Suprapubic skin (tissue), 4 donors: ENCODE measurements at places on chromosomes 3 and 15. TPM values are rescaled to one million over a fixed set of nuclear protein-coding genes. Genes with fewer than 3 reads are reported as not detected.

Gene HRG
- total RNA-seq = not detected

Gene NEIL1
- 26.3 TPM for total RNA-seq

Gene CCDC9B
- total RNA-seq = 6.1 TPM

Gene STAC
- total RNA-seq = 5.1 TPM

Gene FBN1
- 12.6 TPM for total RNA-seq

Gene ABHD10
- total RNA-seq = 13.4 TPM

Gene CAND2
- total RNA-seq = 1.4 TPM

Gene LYZL4
- not detected for total RNA-seq

Gene HIGD2B
- total RNA-seq = not detected

Gene FGF12
- total RNA-seq = 1.6 TPM

Gene TGM4
- total RNA-seq = not detected

Gene FOXL2
- not detected for total RNA-seq

Gene WDR49
- total RNA-seq = not detected

Gene DAZL
- not detected for total RNA-seq

Gene C3orf49
- not detected for total RNA-seq

Gene TNK2
- 101 TPM for total RNA-seq

Gene ACAD9
- total RNA-seq = 118 TPM

Gene MYL3
- not detected for total RNA-seq

Gene EIF4E3
- total RNA-seq = 12.7 TPM

Gene SLC6A20
- not detected for total RNA-seq

Gene APPL1
- 60.2 TPM for total RNA-seq

Gene MYD88
- 33.2 TPM for total RNA-seq

Gene PCOLCE2
- total RNA-seq = 3.2 TPM

Gene CCRL2
- 0.81 TPM for total RNA-seq

Gene ADAMTS9
- 8.6 TPM for total RNA-seq

Gene OCA2
- total RNA-seq = 20.9 TPM

Gene KAT2B
- total RNA-seq = 38.4 TPM

Gene AADACL2
- 73.3 TPM for total RNA-seq

Gene IL17RE
- total RNA-seq = 49.2 TPM

Gene HAUS2
- 17.8 TPM for total RNA-seq

Gene GRAMD1C
- total RNA-seq = 25.5 TPM

Gene MST1
- total RNA-seq = 16.7 TPM
